Neural progenitor cell (in vitro differentiated cells): ENCODE measurements at places on chromosomes 2 and 18. TPM values are rescaled to one million over a fixed set of nuclear protein-coding genes. Genes with fewer than 3 reads are reported as not detected.

The CRACDL gene
- 0.07 and 0.28 TPM in 2 replicates for total RNA-seq

The OBSL1 gene
- total RNA-seq: 31.0 and 111 TPM in 2 replicates

The SERPINB4 gene
- total RNA-seq: not detected in 2 replicates

The CYP27A1 gene
- 0.11 and 0.43 TPM in 2 replicates for total RNA-seq

The HOXD1 gene
- not detected in 2 replicates for total RNA-seq

The TEX44 gene
- not detected in 2 replicates for total RNA-seq

The FSIP2 gene
- 12.7 and 15.9 TPM in 2 replicates for total RNA-seq

The RNF152 gene
- 23.0 and 24.1 TPM in 2 replicates for total RNA-seq

DNA sequence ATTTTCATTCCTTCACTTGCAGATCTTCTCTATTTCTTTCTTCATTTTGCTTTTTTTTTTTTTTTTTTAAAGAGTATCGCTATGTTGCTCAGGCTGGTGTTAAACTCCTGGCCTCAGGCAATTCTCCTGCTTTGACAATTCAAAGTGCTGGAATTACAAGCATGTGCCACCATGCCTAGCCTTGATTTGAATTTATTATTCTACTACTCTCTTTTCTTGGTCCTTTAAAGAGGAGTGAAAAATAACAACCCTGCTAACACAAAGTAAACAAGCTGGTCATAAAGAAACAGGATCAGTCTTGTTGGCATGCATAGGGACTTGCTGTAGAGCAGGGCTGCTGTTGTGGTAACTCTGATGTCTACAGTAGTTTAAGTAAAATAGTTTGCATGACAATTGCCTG, 1615.3 kb upstream of the ZEB2 start:
- no peak for DNase-seq

DNA sequence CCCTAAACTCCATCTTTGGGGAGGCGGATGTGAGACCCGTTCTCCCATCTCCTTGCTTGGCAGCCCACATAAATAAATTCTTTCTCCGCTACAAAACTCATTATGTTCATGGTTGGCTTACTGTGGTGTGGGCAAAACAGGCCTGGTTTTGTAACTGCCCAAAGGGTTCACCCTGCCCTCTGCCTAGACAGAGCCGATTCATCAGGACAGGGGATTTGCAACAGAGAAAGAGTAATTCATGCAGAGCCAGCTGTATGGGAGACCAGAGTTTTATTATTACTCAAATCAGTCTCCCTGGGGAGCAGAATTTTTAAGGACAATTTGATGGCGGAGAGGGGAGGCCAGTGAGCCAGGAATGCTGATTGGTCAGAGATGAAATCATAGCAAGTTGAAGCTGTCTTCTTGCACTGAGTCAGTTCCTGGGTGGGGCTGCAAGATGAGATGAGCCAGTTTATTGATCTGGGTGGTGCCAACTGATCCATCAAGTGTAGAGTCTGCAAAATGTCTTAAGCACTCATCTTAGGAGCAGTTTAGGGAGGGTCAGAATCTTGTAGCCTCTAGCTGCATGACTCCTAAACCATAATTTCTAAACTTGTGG, 8.4 kb upstream of the RNF125 start:
- DNase-seq: no peak

DNA sequence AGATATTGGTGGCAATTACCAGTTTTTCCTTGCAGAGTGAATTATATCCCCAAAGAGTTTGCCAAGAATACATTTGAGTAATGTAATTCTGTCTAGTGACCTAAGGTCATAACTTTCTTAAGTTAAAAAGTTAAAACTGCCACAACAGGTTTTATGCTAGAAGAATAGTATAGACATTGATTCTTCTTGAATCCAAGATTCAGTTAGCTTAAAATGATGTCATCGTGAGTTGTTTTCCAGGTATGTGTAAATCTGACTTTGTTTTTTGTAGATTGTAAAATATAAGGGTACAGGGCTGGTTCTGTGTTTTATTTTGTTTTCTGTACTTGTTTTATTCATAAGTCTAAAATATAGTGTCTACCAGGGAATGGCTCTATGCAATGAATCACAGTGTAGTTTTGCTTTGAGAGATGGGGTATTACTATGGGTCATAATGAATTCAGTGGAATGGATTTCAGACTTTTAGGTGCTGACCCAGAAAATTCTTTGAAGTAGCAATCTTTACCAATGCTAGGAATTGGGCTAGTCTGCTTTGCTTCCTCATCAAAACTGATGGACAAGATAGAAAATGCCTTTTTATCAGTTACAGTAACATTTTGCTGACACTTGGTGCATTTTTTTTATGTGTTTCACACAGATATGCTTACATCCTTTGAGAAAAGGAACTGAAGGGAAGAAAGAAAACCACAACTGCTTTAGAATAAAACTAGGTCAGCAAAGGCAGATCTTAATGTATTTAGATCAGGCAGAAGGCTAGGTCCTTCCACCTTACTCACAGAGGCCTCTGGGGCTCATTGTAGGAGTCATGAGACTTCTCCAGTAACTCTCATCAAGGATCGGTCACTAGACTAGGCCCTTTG, 20.8 kb upstream of the MGAT5 start:
- DNase-seq: no peak

- no peak for DNase-seq
These were observed 2.3 kb downstream of the KLHL41 start for GRCh38 chr2:169511818-169512217.

GRCh38 chr18:75478996-75479880, 51.7 kb upstream of the SMIM21 start:
- DNase-seq: peak; percentile 58

GRCh38 chr2:55309446-55309845, 40.4 kb upstream of the MTIF2 start:
- DNase-seq: no peak

DNA sequence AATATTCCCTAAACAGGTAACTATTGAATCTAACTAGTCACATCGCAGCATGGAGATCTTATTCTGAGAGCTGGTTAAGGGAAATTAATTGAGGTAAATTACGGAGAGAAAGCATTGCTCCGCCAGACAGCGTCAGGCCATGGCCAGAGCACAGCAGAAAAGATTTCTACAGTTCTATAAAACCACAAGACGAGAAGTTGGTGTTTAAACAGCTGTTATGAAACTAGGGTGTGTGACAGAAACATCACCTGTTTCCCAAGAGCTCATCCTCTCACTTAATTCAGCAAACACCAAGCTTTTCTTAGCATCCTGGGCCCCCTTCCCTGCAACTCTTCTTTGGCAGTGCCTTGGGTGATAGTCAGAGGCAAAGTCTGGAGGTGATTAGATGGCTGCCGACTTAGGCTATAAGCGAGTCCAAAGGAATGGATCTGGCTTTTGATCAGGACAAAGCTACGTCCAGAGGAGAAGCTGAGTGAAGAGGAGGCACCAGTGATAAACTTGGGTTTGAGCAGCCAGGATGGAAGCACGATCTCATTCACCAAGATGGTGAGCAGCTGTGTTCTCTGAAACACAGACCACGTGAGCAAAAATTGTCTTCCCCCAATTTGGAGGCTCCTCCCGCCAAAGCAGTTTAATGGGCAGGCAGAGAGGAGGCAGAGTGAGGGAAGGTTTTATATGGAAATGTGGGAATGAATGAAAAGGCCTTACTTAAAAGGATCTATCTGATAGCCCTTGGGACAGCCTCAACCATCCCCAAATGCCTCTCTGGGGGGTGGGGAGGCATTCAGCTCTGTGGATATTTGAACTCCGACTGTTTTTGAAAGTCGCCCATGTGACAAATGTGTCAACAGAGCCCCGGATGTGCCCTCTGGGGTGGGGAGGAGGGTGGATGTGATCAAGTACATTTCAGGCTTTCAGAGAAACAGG, 57.8 kb downstream of the PKDCC start:
- no peak for DNase-seq

GRCh38 chr2:185734658-185735057, 3.9 kb upstream of the FSIP2 start:
- no peak for DNase-seq

DNA sequence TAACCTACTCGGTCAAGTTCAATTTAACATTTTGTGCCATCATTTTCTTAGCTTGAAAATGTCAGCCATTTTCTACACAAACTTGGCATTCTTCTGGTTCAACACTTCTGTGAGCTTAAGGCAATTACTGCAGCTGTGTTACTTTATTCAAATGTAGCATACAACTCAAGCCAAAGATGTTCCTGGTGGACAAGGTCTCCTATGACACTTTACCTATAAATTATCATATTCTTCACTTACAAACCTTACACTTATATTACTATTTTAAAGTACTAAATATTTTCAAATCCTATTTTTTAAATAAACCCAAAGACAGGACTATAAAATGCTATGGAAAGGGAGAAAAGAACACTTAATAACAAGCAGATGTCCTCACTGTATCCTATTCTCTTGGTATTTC, 1045.3 kb downstream of the TSN start:
- no peak for DNase-seq

GRCh38 chr2:219569041-219569440, 2.3 kb downstream of the OBSL1 start:
- no peak for DNase-seq

- DNase-seq: no peak
These were observed 12.8 kb downstream of the CUL3 start for GRCh38 chr2:224572338-224572737.

DNA sequence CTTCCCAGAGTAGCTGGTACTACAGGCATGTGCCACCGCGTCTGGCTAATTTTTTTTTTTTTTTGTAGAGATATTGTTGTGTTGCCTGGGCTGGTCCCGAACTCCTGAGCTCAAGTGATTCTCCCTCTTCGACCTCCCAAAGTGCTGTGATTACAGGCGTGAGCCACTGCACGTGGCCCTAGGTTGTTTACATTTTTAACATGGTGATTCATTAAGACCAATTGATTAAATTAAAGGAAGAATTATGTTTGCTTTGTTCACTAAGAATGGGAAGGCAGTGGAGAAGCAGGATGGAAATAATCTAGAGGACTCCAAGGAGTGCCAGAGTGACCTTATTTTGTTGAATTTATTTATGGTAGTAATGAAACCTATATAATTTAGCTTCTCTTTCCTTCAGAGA, 7.5 kb downstream of the LCLAT1 start:
- no peak for DNase-seq

DNA sequence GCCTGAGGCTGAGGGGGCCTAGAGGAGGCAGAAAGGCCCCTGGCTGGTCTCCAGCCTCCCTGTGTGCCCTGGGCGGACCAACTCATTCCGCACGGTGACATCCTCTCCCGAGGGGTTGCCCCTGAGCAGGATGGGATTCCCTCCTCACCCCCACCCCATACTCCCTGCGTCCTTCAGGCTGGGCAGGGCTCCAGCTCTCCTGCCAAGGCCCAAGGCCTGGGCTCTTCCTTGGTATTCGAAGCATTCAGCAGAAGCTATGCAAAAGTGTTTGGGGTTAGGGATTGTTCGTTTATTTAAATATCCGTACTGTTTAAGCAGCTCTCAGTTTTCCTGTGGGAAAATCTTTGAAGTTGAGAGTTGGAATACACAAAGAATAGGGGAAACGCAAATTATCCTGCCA, 113.1 kb upstream of the RAB12 start:
- DNase-seq: peak; percentile 17
